Heart right ventricle (tissue), 16 donors: ENCODE measurements at places on chromosomes 6 and 20. TPM values are rescaled to one million over a fixed set of nuclear protein-coding genes. Genes with fewer than 3 reads are reported as not detected.

Gene BHLHE23
- polyA plus RNA-seq, result not detected

Gene FGD2
- 6.7 TPM for polyA plus RNA-seq

Gene RAMACL
- polyA plus RNA-seq, result 0.20 TPM

Gene BTNL2
- not detected for polyA plus RNA-seq

Gene XPO5
- polyA plus RNA-seq, result 6.9 TPM

Gene ECT2L
- 1.2 TPM for polyA plus RNA-seq

Gene SLA2
- polyA plus RNA-seq, result 0.23 TPM

Gene LY6G6F
- not detected for polyA plus RNA-seq

Gene BCAS4
- 2.1 TPM for polyA plus RNA-seq

Gene HLA-DPA1
- 24.3 TPM for polyA plus RNA-seq

Gene CCND3
- 55.5 TPM for polyA plus RNA-seq

Gene BPIFB1
- not detected for polyA plus RNA-seq

Gene GPLD1
- polyA plus RNA-seq, result 0.44 TPM

Gene RPS18
- polyA plus RNA-seq, result 4,398 TPM

Gene CYP24A1
- not detected for polyA plus RNA-seq

Gene TINAG
- polyA plus RNA-seq, result 0.22 TPM

Gene SLC26A8
- polyA plus RNA-seq, result not detected

Gene GJA10
- not detected for polyA plus RNA-seq

Gene MEI4
- under 0.01 TPM for polyA plus RNA-seq

Gene APCDD1L
- 0.25 TPM for polyA plus RNA-seq

Gene CAGE1
- polyA plus RNA-seq, result not detected

Gene DACT2
- 0.38 TPM for polyA plus RNA-seq

Gene MATN4
- not detected for polyA plus RNA-seq

Gene IP6K3
- 18.4 TPM for polyA plus RNA-seq

Gene HSPA1L
- 0.80 TPM for polyA plus RNA-seq

Gene MAPK13
- 1.3 TPM for polyA plus RNA-seq

Gene PTCRA
- not detected for polyA plus RNA-seq

Gene B3GALT4
- polyA plus RNA-seq, result 7.0 TPM
